ENCODE measurements at places on chromosomes 2 and 18.

- DNase-seq, result no peak
Measured at GRCh38 chr2:174210862-174211261, 37.5 kb downstream of the OLA1 start.

GRCh38 chr2:205002390-205002789, 457.1 kb downstream of the PARD3B start:
- no peak for DNase-seq

- DNase-seq, result peak; percentile 61
Measured at GRCh38 chr2:231687133-231687852, 21.0 kb upstream of the PTMA start.

GRCh38 chr2:55772109-55772980, 78.7 kb upstream of the PNPT1 start:
- DNase-seq, result no peak

DNA sequence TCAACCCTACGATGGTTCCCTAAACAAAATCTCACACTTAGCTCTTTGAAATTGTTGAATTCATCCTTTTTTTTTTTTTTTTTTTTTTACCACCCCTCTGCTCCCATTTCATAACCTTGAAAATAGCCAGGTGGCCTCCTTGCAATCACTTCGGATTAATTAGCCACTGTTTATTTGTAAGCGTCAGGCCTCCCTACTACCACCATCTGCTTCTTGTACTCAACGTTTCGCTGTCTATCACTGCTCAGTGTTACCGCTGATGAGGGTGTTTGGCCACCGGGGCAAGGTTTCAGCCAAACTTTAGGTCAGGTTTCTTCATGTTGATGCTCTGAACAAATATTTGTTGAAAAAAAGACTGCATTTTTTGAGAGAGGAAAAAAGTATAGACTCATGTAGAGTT, 183.2 kb downstream of the EPHA4 start:
- no peak for DNase-seq

GRCh38 chr18:35905436-35905835, 67.0 kb upstream of the RMP24 start:
- no peak for DNase-seq

DNA sequence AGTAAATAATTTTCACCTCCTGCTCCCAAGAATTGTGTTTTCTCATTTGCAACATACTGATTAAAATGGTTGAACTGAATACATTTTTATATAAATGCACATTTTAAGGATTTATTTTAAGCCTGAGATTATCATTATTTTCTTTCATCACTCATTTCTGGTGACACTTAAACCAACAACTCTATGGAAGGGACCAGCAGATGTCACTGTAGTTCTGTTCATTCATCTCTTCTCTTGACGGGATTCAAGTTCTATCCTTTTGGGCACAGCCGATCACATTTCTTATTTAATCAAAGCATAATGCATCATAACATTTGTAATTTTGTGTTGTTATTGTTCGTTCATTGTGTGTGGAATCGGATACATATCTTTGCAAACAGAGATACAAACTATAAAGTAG, 417.9 kb downstream of the HRH4 start:
- DNase-seq, result no peak

DNA sequence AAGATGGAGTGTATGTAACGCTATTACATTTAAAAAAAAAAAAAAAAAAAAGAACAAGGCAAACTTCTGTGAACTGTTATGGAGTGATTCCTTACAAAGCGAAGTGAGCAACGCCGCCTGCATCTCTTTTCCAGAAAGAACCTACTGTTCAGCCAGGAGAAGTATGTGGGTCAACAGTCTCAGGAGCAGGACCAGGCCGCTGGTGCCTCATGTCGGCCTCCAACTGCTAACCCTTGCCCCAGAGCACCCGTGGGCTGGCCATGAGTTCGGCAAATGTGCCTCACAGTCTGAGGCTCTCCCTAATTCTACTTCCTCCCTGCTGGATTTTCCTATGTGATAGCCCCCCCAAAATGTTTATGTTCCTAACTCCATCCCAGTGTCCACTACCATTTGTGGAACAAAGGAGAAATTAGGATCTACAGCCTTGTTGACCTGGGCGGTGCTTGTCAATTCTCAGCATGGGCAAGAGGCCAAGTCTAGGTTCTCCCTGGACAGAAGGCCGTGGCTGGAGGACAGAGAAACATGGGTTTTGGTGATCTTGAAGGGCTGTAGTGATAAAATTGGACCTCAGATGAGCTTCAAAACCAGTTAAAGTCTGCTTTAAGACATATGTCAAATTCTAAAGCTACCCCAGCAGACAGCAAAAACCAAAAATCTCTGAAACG, 15.9 kb downstream of the FAM168B start:
- no peak for DNase-seq

DNA sequence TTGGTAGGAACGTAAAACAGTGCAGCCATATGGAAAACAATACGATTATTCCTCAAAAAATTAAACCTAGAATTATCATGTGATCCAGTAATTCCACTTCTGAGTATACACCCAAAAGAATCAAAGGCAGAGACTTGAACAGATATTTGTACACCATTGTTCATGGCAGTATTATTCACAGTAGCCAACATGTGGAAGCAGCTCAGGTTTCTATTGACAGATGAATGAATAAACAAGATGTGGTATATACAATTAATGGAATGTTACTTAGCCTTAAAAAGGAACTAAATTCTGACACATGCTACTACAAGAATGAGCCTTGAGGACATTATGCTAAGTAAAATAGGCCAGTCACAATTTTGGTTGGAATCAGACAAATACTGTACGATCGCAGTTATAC, 14.2 kb upstream of the RTTN start:
- no peak for DNase-seq

GRCh38 chr2:136486115-136486514, 279.2 kb upstream of the THSD7B start:
- no peak for DNase-seq

DNA sequence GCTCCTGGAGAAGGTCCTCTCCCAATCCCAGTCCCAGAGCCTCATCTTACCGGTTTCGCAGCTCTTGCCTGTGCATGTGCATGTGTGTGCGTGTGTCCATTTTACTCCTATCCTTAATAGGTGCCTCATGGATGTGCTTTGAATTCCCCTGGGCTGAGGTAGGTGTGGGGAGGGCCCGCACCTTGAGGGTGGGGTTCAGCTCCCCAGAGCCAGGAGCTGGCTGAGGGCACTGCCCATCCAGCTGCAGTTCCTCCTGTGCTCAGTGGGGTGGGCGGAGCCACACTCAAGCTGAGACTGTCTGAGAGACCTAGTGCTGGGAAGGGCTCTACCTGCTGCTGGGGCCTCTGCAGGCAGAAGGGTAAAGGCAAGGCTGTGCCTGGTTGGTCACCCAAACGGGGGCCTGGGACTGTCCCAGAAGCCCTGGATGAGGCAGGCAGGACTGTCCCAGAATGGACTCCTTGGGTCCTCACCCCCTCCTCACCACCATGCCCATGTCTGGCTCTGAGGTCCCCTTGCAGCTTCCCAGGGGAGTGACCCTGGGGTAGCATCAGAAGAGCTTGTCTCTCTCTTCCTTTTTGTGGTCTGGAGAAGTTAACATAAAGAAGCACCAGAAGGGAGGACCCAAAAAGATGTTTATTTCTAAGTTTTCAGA, 8.9 kb downstream of the GDF7 start:
- no peak for DNase-seq

- DNase-seq, result no peak
Measured at GRCh38 chr2:226903179-226903578, 67.3 kb downstream of the RHBDD1 start.

DNA sequence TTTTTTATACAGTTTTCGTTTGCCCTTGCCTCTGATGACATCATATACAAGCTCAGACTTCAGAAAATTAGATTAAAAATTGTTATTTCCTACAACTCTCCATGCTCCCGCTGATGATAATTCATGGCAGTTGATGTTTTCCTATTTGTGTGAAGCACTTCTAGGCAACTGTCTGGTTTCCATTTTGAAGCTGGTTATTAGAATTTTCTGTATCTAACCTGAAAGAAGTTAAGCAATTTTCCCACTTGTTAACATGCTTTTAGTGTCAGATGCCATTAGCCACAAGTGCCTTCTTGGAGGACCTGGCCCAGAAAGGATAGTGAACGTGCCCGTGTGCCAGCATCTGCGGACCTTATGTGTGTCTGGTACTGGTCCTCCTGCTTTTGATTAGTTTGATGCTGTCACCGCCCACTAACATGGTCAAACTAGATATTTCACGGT, 347.6 kb upstream of the RAB12 start:
- DNase-seq, result no peak

- DNase-seq, result no peak
Measured at GRCh38 chr18:3368193-3368592, 81.8 kb upstream of the TGIF1 start.

DNA sequence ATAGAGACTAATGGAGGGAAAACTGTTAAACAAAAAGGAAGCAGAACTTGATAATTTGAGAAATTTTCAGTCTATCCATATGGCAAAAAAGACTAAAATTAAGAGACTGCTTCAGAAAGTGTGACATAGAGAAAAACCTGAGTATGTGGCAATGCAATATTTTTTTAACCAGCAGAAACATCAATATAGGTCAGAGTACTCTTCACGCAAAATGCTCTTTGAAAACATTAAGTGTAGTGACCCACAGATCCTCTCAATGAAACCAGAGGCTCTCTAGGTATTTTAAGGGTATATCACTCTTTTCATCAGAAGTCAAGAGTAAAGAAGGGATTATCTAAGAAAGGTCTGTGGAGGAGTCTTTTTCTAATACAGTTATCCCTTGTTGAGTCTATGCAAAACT, 1394.8 kb downstream of the DSC3 start:
- no peak for DNase-seq

GRCh38 chr18:46639386-46639785, 17.6 kb downstream of the LOXHD1 start:
- no peak for DNase-seq

DNA sequence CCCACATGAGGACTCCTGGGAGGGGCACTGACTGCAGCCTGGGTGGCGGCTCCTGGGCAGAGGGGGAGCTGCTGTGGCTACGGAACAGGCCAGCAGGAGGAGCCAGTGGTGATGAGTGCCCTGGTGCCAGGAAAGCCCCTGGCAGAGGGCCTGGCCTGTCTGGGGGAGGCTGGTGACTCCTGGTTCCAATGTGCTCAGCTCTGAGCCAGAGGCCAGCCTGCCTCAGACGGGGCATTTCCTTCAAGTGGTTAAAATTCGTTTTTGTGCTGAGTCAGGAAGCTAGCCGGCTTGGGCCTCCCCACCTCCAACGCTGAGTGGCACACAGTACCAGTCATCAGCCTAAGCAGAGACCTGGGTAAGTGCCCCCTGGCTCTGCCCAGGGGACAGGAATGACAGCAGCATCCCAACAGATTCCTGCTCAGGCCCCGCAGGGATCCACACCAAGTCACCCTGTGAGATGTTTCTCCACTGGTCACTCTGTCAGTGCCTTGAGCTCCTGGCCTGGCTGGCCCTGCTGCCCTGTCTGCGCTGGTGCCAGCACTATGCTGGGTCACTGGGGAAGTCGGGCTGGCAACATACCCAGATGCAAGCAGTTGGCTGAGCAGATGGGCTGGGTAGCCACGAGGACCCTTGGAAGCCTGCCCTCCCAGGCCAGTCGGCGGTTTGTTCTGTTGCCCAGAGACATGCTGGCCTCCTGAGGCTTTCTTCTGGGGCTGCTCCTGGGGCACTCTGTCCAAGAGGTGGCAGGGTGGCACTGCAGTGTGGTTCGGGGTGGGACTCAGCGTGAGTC, 7.1 kb upstream of the KLF11 start:
- DNase-seq, result peak; percentile 28

- no peak for DNase-seq
Measured at GRCh38 chr18:27235218-27235870, 50.2 kb upstream of the CHST9 start.

GRCh38 chr2:47782381-47782670, 619 bp upstream of the MSH6 start:
- no peak for DNase-seq

DNA sequence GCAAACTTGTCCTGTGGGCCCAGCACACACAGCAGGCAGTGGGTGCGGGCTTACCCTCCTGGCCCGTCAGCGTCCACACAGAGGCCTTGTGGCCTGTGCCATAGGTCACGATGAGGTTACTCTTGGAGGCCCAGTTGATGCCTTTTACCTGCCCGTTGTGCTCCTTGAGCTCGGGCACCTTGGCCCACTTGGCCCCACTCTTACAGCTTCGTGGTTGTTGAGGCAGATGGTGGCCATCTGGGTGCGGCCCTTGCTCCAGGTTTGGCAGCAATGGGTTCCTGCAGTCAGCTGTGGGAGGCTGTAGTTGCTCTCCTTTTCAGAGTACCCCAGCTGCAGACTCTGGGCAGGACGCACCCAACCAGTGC, 45.5 kb upstream of the PTH2R start:
- no peak for DNase-seq

GRCh38 chr2:11029136-11029535, 117.4 kb downstream of the KCNF1 start:
- DNase-seq, result no peak

- DNase-seq, result no peak
Measured at GRCh38 chr2:131154647-131155046, 49.5 kb downstream of the PLEKHB2 start.

- DNase-seq, result no peak
Measured at GRCh38 chr2:227597998-227598397, 695 bp upstream of the SCYGR2 start.

GRCh38 chr2:28084564-28084963, 194.0 kb downstream of the BABAM2 start:
- no peak for DNase-seq

GRCh38 chr2:18299423-18300212, 260.8 kb downstream of the RDH14 start:
- no peak for DNase-seq

- peak; percentile 39 for DNase-seq
Measured at GRCh38 chr18:26133652-26134051, at the start of gene PSMA8. PSMA8 (plus strand) TSS chr18:26133869; CDS start chr18:26133966, 97 bp downstream.
